ENCODE measurements at places on chromosomes 1 and 21. TPM values are rescaled to one million over a fixed set of nuclear protein-coding genes. Genes with fewer than 3 reads are reported as not detected.

Gene ESPN
- 0.44 TPM for total RNA-seq

Gene LUZP1
- total RNA-seq, result 25.9 TPM

Gene LENEP
- not detected for total RNA-seq

Gene MAN1C1
- 0.25 TPM for total RNA-seq

Gene RNU1-2
- total RNA-seq, result not detected

Gene AMY1A
- not detected for total RNA-seq

Gene AHCTF1
- 28.2 TPM for total RNA-seq

Gene MCOLN3
- total RNA-seq, result 3.6 TPM

Gene SPRR1B
- total RNA-seq, result not detected

Gene SPRR1A
- total RNA-seq, result not detected

Gene PLA2G2C
- not detected for total RNA-seq

Gene FMO3
- not detected for total RNA-seq

Gene CADM3
- total RNA-seq, result 0.14 TPM

Gene FCER1G
- total RNA-seq, result not detected

Gene TTC24
- total RNA-seq, result not detected

Measured in A549 treated with CpdA at 1 μM for 4 hours (cell line).